Psoas muscle (tissue), 8 donors: ENCODE measurements at places on chromosomes 12 and 14. TPM values are rescaled to one million over a fixed set of nuclear protein-coding genes. Genes with fewer than 3 reads are reported as not detected.

DNA sequence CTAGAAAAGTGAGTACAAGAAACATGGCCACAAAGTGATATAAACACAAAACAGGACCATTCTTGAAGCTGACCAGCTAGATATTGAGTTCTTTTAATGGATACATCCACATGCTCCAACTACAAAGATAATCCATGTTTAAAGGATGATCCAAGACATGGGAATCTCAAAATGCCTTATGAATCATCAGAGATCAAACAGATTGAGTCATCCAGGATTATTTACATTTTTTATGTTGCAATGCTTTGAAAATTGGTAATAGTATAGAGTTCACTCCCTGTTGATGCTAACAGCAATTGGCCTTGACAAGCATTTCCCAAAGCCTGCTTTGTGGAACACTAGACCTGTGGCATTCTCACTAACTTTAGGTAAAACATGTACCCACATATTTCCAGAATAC, 293.0 kb upstream of the TBX3 start:
- H3K4me3 ChIP-seq: no peak overlapping the region
- no peaks in the 10 kb centered on the region for H3K36me3 ChIP-seq
- H3K27ac ChIP-seq: no peak overlapping the region
- no peaks in the 10 kb centered on the region for H3K27me3 ChIP-seq
- no peak for DNase-seq
- no peaks in the 10 kb centered on the region for H3K4me1 ChIP-seq

DNA sequence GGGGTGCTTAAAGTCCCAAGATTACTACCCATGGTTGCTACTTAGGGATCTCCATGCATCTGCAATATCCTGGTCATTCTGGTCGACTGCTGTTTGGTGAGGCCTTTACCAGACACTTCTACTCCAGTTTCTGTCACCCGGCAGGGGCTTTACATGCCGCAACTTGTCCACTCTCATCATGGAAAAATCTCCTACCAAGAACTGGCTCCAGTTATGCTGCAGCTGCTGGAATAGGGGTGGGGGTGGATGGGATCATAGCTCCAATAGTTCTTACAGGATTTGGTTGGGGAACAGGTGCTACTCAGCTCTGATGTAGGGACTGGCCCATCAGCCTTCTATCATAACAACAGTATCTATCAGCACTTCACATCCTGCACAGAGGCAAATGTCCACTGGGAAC, 51.6 kb downstream of the SPTB start:
- H3K27me3 ChIP-seq: no peaks in the 10 kb centered on the region
- peaks cover 50% of the 10 kb centered on the region for H3K4me1 ChIP-seq
- no peaks in the 10 kb centered on the region for H3K36me3 ChIP-seq
- H3K4me3 ChIP-seq: no peak overlapping the region
- DNase-seq: no peak
- peak overlapping the region; percentile 96 for H3K27ac ChIP-seq

Gene RBP5
- total RNA-seq: not detected

DNA sequence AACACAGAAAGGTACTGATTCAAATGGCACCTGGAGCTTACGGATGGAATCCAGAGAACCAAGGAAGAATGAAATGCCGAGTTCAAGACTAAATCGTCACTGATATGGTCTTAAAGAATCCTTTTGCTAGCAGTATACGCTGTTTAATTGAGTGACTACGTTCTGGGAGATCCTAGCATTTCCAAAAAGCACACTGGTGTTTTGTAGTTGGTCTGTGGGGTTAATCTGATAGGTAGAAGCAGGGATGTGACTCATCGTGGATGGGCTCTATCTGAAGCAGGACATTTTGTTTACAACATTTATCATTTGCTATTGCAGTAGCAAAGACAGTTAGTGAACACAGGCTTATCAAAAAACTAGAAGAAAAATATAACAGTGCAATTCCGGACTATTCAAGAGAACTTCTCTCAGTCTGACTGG, 169.2 kb upstream of the HMGA2 start:
- DNase-seq: no peak
- no peaks in the 10 kb centered on the region for H3K36me3 ChIP-seq
- H3K4me3 ChIP-seq: no peak overlapping the region
- no peaks in the 10 kb centered on the region for H3K4me1 ChIP-seq
- no peak overlapping the region for H3K27ac ChIP-seq

Gene MIPOL1
- total RNA-seq: 5.5 TPM

GRCh38 chr12:112942572-112942971, 4.3 kb downstream of the OAS3 start:
- DNase-seq: no peak
- H3K4me3 ChIP-seq: no peak overlapping the region
- H3K27ac ChIP-seq: no peak overlapping the region
- no peaks in the 10 kb centered on the region for H3K4me1 ChIP-seq
- no peaks in the 10 kb centered on the region for H3K27me3 ChIP-seq

DNA sequence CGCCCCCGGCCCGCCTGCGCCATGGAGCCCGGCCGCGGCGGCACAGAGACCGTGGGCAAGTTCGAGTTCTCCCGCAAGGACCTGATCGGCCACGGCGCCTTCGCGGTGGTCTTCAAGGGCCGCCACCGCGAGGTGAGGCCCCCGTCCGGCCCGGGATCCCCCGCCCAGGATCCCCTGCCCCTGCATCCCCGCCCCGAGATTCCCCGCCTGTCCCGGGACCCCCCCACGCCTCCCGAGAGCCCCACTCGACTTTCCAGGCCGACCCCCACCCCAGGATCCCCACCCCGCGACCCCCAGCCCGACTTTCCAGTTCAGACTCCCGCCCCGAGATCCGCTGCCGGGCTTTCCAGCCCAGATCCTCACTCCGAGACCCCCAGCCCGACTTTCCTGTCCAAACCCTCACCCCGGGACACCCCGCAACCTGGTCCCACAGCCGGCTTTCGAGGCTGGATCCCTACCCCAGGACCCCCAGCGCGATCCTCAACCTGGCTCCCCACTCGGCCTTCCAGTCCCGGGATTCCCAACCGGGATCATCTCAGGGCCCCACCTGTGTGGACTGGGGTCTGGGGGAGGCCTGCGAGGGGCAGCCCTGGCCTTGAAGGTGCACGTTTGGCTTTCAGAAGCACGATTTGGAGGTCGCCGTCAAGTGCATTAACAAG, 688 bp downstream of the ULK1 start:
- H3K27me3 ChIP-seq: no peaks in the 10 kb centered on the region
- H3K4me3 ChIP-seq: peak overlapping the region; percentile 78
- peak overlapping the region; percentile 98 for H3K27ac ChIP-seq

DNA sequence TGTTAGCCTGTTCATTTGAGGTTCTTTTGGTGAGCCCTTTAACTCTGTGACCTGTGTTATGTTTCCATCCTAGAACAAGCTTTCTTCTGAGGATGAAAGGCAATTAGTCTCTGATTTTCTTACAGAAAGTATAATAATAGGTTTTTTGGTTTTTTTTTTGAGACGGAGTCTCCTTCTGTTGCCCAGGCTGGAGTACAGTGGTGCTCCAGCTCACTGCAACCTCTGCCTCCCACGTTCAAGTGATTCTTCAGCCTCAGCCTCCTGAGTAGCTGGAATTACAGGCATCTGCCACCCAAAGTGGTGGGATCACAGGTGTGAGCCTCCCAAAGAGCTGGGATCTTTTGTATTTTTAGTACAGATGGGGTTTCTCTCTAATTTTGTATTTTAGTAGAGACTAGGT, 52.7 kb upstream of the SYNE2 start:
- no peak overlapping the region for H3K27ac ChIP-seq
- H3K4me3 ChIP-seq: peak overlapping the region; percentile 21
- no peaks in the 10 kb centered on the region for H3K36me3 ChIP-seq
- no peak for DNase-seq

- no peaks in the 10 kb centered on the region for H3K36me3 ChIP-seq
- peaks cover 33% of the 10 kb centered on the region for H3K4me1 ChIP-seq
- DNase-seq: no peak
- no peaks in the 10 kb centered on the region for H3K27me3 ChIP-seq
Measured at GRCh38 chr12:116101991-116102390, 175.5 kb downstream of the MED13L start.

GRCh38 chr12:48119834-48120195, 651 bp downstream of the PFKM start:
- peaks cover 22% of the 10 kb centered on the region for H3K36me3 ChIP-seq
- no peak for DNase-seq
- peak overlapping the region; percentile 75 for H3K4me3 ChIP-seq
- peak overlapping the region; percentile 87 for H3K27ac ChIP-seq
- H3K27me3 ChIP-seq: no peaks in the 10 kb centered on the region

GRCh38 chr12:130703733-130704375, 12.2 kb downstream of the RIMBP2 start:
- H3K27me3 ChIP-seq: peaks cover 5% of the 10 kb centered on the region
- no peak overlapping the region for H3K4me3 ChIP-seq
- no peaks in the 10 kb centered on the region for H3K36me3 ChIP-seq
- no peak for DNase-seq

Gene INF2
- total RNA-seq: 21.6 TPM

Gene C14orf132
- total RNA-seq: 0.57 TPM

GRCh38 chr14:68653108-68653507, 139.8 kb downstream of the ZFP36L1 start:
- no peaks in the 10 kb centered on the region for H3K36me3 ChIP-seq
- H3K4me3 ChIP-seq: no peak overlapping the region
- H3K4me1 ChIP-seq: peaks cover 17% of the 10 kb centered on the region

Gene CBLN3
- 0.84 TPM for total RNA-seq

DNA sequence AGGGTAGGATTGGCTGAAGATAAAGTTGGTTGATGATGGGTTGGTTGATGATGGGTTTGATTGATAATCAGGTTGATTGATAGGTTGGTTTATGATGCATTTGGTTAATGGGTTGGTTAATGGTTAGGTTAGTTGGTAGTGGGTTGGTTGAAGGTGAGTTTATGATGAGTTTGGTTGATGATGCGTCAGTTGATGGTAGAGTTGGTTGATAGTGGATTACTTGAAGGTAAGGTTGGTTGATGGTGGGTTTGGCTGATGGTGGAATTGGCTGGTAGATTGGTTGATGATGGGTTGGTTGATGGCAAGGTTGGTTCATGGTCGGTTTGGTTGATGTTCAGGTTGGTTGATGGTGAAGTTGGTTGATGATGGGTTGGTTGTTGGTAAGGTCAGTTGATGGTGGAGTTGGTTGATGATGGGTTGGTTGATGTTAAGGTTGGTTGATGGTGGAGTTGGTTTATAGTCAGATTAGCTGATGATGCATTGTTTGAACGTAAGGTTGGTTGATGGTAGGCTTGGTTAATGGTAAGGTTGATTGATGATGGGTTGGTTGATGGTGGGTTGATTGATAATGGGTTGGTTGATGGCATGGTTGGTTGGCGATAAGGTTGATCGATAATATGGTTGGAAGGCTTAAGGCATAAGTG, 146.4 kb downstream of the ADGRD1 start:
- no peak overlapping the region for H3K27ac ChIP-seq
- H3K27me3 ChIP-seq: no peaks in the 10 kb centered on the region
- H3K36me3 ChIP-seq: no peaks in the 10 kb centered on the region
- H3K4me1 ChIP-seq: no peaks in the 10 kb centered on the region

- no peaks in the 10 kb centered on the region for H3K36me3 ChIP-seq
- H3K27ac ChIP-seq: peak overlapping the region; percentile 95
- H3K4me3 ChIP-seq: peak overlapping the region; percentile 92
Measured at GRCh38 chr12:106987846-106988245, 900 bp upstream of the MTERF2 start.

DNA sequence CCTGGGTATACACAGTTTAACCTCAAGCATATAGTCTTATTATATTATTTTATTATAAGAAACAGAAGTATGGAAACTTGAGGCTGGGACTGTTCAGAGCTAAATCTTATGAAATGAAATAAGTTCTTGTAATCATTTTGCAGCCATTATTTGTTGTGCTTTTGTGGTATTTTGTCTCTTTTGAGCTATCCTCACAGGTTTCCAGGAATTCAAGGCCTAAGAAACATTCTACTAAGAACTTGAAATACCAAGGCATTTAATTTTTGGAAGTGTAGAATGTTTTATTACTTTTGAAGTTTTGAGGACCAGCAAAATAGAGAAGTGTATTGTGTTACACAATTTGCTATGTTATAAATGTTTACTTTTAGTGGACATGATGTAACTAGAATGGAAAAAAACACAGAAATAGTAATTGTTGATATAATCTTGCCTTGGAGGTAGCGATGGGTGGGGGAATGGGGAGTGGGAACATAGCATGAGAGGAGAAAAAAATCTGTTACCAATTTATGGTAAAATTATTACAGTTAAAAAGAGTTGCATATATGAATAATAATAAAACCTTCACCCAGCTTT, 81.7 kb downstream of the CRADD start:
- no peak overlapping the region for H3K4me3 ChIP-seq
- no peak for DNase-seq
- H3K4me1 ChIP-seq: peaks cover 33% of the 10 kb centered on the region
- H3K36me3 ChIP-seq: no peaks in the 10 kb centered on the region
- H3K27ac ChIP-seq: no peak overlapping the region

Gene PLEKHG7
- total RNA-seq: not detected

- H3K4me3 ChIP-seq: no peak overlapping the region
- no peak overlapping the region for H3K27ac ChIP-seq
- no peaks in the 10 kb centered on the region for H3K4me1 ChIP-seq
- DNase-seq: no peak
Measured at GRCh38 chr14:56100556-56100955, 17.7 kb upstream of the PELI2 start.

- no peaks in the 10 kb centered on the region for H3K27me3 ChIP-seq
- no peaks in the 10 kb centered on the region for H3K4me1 ChIP-seq
- no peak for DNase-seq
- no peak overlapping the region for H3K27ac ChIP-seq
- no peaks in the 10 kb centered on the region for H3K36me3 ChIP-seq
Measured at GRCh38 chr12:20089077-20089476, 279.3 kb upstream of the PDE3A start.

DNA sequence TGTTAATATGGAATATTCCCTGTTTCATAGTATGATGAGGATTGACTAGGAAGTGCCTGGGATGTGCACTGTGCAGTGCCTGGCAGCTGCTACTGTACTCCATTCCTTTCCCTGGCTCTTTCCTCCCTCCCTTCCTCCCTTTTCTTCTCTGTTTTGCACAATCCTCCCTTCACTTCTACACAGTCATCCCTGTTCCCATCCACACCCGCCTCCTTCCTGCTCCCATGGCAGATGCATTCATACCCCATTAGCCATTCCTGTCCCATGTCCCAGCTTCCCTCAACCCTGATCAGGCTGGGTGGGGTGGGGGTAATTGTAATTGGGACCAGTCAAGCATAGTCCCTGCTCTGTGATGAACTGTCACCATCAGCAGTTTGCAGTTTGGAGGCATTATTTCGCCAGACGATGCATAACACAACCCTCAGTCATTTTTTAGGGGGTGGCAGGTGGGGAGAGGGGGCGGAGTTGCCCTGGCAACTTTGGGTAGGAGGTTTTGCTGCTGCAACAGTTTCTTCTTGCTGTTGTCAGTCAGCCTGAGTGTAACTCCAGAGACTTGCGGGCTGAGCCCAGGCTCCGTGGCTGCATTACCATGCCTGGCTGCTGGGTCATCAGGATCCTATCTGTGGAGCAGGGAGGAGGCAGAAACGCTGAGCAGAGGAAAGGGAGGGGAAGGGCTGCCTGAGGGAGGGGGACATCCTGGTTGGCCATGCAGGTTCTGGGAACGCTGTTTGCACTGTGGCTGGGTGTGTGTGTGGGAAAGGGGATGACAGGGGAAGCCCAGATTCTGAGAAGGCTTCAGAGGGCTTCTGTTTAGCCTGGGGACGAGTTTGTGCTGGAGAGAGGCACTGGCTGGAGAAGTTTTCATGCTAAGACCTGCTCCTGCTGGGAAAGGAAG, 4.1 kb upstream of the KRT84 start:
- no peaks in the 10 kb centered on the region for H3K27me3 ChIP-seq
- H3K27ac ChIP-seq: no peak overlapping the region
- H3K36me3 ChIP-seq: no peaks in the 10 kb centered on the region
- DNase-seq: no peak
- no peak overlapping the region for H3K4me3 ChIP-seq

GRCh38 chr14:56666716-56667115, 87.1 kb downstream of the TMEM260 start:
- no peaks in the 10 kb centered on the region for H3K4me1 ChIP-seq
- no peak for DNase-seq
- no peaks in the 10 kb centered on the region for H3K36me3 ChIP-seq
- no peak overlapping the region for H3K4me3 ChIP-seq
- H3K27me3 ChIP-seq: peaks cover 3% of the 10 kb centered on the region
